ENCODE measurements at places on chromosomes 12 and 14. TPM values are rescaled to one million over a fixed set of nuclear protein-coding genes. Genes with fewer than 3 reads are reported as not detected.
A peak's percentile ranks its signal among the peaks of the same experiment; 100 is the strongest.

The PRICKLE1 gene
- polyA plus RNA-seq, result 51.0 TPM

The RHEBL1 gene
- polyA plus RNA-seq, result 2.1 TPM

The AQP2 gene
- 117 TPM for polyA plus RNA-seq

The IFNG-AS1 gene
- polyA plus RNA-seq, result 0.17 TPM

GRCh38 chr12:66598079-66598478 is 80.8 kb downstream of the GRIP1 start:
- no peak for DNase-seq

- peak; percentile 44 for DNase-seq
These were observed 45.4 kb downstream of the DCAF5 start for GRCh38 chr14:69107407-69108003.

DNA sequence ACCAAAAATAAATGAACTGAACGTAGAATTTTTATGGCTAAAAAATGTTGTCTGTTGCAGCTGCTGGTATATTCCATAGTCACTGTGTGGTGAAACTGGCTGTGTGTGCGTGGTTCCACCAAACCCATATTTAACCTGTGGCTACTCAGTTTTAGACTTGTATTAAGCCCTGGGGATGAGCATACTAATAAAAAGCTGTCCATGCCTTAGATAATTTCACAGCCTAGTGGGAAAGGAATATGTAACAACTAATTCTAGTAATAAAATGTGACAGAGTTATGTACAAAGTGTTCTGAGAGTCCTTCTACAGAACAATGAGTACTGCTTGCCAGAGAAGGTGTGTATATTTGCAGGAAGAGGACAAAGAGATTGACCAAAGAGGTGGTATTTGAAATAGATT is 125.5 kb downstream of the TMTC3 start:
- DNase-seq, result no peak

GRCh38 chr14:68284333-68284732 is 464.8 kb downstream of the RAD51B start:
- no peak for DNase-seq

All from renal cortex interstitium (tissue), 15 donors.